NCI-H1092 (cell line): ENCODE measurements at places on chromosomes 6 and 20.
A peak's percentile ranks its signal among the peaks of the same experiment; 100 is the strongest.

GRCh38 chr20:62258499-62259293 lies 20.4 kb downstream of the OSBPL2 start:
- DNase-seq = no peak

GRCh38 chr6:118574051-118574865 lies 26.2 kb downstream of the PLN start:
- DNase-seq = no peak

DNA sequence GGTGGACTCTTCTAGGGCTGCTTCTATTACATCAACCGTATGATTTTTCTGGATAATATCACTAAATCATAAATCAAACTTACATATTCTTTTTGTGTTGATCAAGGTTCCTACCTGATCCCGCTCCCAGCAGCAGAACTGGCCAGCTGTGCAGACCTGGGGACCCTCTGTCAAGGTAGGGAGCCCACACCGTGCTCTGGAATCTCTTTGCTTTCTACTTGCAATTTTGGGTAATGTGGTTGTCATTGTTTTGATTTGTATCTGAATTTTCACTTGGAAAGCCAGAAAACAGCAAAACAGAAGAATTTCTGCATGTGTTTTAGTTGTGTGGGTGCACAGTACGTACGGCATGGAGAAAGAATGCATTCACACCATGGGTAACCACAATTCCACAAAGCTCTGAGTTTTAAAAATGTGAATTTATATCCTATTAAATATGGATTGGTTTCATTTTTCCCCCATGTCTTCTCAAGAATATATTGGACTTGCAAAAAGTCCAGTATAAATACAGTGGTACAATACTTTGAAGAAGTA lies 80.1 kb downstream of the ADGRG6 start:
- no peak for DNase-seq

DNA sequence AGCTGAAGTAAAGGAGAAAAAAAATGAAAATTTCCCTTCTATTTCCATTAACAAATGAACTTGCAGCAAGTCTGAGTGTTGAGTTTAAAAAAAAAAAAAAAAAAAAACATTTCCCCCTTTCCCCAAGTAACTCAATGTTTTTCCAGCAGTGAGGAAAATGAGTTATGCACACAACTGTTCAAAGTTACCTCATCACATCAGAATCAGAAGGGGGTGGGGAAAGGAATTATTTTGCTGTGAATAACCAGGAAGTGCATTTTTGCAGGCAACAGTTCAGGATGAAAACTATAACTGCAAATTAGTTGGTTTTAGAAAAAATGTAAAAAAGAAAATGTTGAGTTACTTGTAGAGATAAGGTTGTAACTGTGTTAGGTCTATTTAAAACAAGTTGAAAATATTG lies 568.9 kb upstream of the CITED2 start:
- no peak for DNase-seq

DNA sequence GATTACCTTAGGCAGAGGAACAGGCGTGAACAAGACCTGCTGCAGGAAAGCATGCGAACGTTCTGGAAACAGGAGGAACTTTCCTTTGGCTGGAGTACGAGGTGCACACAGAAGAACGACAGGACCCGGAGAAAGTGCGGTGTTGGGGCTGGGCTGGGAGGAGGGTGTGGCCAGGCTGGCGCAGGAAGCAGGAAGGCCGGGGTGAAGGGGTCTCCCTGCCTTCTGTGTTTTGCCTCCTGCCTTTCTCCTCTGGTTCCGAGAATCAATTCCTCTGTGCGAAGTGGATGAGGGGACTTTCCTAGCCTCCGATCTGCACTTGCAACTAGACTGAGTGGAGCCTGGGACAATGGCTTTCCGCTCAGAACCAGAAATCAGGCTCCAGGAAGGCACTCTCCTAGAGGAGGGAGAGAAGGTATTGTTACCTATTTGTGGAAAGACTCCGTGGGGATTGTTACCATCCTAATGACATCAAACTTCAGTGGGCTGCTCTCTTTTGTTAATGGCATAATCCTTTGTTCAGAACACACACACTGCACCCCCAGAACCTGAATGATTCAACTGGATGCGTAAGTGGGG lies 22.9 kb upstream of the PLEKHG1 start:
- no peak for DNase-seq

DNA sequence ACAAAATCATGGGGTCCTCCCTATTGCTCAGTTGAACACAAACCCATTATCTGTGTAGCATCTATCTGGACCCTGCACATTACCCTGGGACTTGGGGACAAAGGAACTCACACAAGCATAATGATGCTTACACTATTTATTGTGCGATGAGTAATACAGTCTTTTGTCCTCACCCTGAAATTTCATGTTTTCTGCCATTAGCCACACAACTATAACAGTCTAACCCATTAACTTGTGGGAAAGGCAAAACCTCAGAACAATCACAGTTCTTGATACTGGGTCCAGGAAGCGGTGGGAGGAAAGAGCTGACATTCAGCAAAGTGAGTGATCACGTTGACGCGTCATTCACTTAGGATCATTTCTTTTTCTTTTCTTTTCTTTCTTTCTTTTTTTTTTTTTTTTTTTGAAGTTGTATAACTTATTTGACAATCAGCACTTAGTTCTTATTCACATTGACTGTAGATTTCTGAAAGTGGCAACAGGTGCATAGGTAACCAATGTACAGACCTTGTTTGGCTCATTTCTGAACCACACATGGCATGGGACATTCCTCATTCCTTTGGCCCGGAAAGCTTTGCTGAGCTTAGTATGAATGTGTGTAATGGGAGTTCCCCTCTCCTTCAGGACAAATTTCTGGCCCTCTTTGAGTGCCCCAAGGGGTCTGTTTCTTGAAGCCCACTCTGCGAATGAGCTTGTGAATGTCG lies 94.8 kb upstream of the CNKSR3 start:
- no peak for DNase-seq

DNA sequence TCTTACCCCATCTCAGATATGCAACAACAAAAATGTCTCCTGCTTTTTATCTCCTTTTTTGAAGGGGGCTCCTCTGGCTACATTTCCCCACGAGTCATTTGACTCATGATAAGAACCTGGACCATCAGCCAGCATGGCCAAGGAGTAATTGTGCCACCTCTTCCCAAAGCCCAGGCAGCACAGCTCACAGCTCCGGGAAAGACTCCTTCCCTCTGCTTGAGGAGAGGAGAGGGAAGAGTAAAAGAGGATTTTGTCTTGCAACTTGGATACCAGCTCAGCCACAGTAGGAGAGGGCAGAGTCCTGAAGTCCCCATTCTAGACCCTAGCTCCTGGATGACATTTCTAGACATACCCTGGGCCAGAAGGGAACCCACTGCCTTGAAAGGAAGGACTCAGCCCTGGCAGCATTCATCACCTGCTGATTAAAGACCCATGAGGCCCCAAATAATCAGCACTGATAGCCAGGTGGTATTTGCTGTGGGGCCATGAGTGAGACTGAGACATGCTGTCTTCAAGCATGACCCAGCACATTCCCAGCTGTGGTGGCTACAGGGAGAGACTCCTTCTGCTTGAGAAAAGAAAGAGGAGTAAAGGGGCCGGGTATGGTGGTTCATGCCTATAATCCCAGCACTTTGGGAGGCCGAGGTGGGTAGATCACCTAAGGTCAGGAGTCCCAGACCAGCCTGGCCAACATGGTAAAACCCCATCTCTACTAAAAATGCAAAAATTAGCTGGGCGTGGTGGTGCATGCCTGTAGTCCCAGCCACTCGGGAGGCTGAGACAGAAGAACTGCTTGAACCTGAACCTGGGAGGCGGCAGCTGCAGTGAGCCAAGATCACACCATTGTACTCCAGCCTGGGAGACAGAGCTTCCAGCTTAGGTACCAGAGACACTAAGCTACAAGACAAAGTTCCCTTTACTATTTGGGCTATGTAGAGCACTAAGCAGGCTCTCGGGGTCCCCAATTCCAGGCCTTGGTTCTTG lies 28.1 kb downstream of the NCOA6 start:
- no peak for DNase-seq

- peak; percentile 85 for DNase-seq
Measured at GRCh38 chr6:164749221-164750064, 560.0 kb downstream of the C6orf118 start.

- DNase-seq = peak; percentile 34
Measured at GRCh38 chr6:22828179-22829062, 259.1 kb downstream of the HDGFL1 start.

- DNase-seq = no peak
Measured at GRCh38 chr20:10618611-10619245, 55.1 kb downstream of the JAG1 start.
